NCI-H1417 treated with DMSO at 0.1 percent for 48 hours (cell line): ENCODE measurements at places on chromosomes 11 and 22.

DNA sequence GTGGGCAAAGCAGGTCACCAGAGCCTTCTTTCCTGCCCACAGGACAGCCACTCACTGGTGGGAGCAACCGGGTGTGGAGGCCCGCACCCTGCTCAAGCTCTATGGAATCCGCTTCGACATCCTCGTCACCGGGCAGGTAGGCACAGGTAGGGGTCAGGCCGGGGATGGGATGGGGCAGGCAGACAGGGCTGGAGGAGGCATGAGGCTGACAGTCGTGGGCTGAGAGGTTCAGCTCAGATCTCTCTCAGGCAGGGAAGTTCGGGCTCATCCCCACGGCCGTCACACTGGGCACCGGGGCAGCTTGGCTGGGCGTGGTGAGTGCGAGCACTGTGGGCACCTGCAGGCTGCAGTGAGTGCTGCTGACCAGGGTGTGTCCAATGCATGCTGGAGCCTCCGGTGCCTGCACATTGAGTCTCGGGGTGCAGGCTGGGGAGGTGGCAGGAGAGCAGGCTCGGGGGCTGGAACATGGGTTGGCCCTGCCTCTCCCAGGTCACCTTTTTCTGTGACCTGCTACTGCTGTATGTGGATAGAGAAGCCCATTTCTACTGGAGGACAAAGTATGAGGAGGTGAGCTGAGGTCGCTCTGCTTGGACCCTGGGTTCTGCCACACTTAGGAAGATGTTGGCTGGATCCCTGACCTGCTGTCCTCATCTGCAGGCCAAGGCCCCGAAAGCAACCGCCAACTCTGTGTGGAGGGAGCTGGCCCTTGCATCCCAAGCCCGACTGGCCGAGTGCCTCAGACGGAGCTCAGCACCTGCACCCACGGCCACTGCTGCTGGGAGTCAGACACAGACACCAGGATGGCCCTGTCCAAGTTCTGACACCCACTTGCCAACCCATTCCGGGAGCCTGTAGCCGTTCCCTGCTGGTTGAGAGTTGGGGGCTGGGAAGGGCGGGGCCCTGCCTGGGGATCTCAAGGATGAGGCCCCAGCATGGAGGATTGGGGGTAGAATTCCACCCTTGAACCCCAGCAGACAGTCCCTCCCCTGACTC, 6.3 kb downstream of the SLC7A4 start:
- DNase-seq: no peak

GRCh38 chr11:64629103-64629502, 38.1 kb downstream of the SLC22A12 start:
- DNase-seq: no peak

- no peak for DNase-seq
These were observed 20.7 kb upstream of the AIFM3 start for GRCh38 chr22:20946080-20946986.

- DNase-seq: peak; percentile 32
These were observed 28.8 kb downstream of the IGSF9B start for GRCh38 chr11:133927690-133928627.

DNA sequence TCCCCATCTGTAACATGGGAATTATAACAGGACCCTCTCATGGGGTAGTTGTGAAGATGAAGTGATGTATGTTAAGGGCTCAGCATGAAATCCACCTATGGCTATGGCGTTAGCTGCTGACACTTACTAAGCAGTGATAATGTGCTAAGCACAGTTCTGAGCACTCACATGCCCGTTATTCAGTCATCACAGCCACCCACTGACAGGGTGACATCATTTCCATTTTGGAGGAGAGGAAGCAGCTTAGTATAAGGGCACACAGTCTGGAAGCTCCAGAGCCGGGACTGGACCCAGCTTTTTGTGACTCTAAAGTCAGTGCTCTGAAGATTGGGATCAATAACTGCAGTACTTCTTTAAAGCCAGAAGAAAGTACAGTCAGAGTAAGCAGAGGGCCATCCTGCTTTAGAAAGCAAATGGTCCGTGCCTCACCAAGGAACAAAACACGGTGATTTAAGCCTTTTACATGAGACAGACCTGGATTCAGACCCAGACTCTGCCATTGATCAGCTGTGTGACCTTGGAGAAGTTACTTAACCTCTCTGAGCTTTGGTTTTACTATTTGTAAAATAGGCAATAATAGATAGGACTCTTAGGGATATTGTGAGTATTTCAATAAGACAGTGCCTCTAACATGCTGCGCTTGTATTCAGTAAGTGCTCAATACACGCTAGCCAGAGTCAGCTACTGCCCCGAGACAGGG, 61.5 kb downstream of the SGSM1 start:
- no peak for DNase-seq

GRCh38 chr11:92838759-92839310, 130.6 kb upstream of the MTNR1B start:
- peak; percentile 74 for DNase-seq

- no peak for DNase-seq
These were observed 120.6 kb downstream of the PAX6 start for GRCh38 chr11:31690516-31690915.

GRCh38 chr11:68741463-68741862, 9.9 kb downstream of the TESMIN start:
- no peak for DNase-seq

- DNase-seq: no peak
These were observed 50.6 kb downstream of the C11orf58 start for GRCh38 chr11:16789063-16789420.

GRCh38 chr22:25048071-25048470, 95.6 kb downstream of the KIAA1671 start:
- DNase-seq: no peak

GRCh38 chr11:75814363-75814676, 690 bp upstream of the UVRAG start:
- no peak for DNase-seq

- no peak for DNase-seq
These were observed 13.8 kb downstream of the TRIOBP start for GRCh38 chr22:37710675-37711074.

- no peak for DNase-seq
These were observed 25.1 kb downstream of the KCNQ1OT1 start for GRCh38 chr11:2674658-2675131.

GRCh38 chr11:18727479-18728236, 1.7 kb upstream of the IGSF22 start:
- no peak for DNase-seq
